ENCODE measurements at places on chromosomes 2 and 18.

GRCh38 chr2:217790195-217790594 lies 212.6 kb downstream of the TNS1 start:
- no peak for DNase-seq

DNA sequence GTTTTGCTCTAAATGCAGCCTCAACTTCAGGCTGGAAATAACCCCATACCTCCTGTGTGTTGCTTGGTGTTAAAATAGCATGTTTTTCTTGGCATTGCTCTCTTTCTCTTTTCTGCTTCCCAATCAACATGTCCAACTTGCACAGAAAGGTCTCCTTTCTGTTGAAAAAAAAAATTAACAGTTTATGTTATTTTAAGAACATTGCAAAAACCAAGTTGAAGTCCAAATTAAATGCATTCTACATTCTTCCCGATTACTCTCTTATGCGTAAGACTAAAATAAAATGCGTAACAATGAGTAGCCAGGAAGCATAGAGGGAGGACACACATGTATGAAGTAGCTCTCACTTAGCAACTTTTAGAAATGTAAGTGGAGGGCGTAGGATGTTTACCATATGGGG lies 1406.1 kb upstream of the NXPH2 start:
- DNase-seq = no peak

DNA sequence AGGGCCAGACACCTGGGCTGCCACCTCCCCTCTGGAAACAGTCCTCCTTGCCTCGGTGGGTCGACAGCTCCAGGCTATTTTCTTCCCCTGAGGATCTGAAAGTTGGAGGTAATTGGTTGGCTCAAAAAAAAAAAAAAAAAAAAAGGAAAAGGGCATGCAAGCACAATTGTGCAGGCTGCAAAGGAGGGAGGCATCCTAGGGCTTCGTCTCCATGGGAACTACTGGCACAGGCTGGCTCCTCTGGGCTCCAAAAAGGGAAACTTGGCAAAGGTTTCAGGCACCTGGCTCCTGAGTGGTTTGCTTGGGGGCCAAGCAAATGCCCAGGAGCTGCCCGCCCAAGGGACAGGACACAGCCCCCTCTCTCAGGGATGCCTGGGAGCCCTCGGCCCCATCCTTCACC lies 1.1 kb upstream of the KCNIP3 start:
- DNase-seq = no peak

GRCh38 chr2:56456791-56457190 lies 273.0 kb downstream of the CCDC85A start:
- DNase-seq = no peak

DNA sequence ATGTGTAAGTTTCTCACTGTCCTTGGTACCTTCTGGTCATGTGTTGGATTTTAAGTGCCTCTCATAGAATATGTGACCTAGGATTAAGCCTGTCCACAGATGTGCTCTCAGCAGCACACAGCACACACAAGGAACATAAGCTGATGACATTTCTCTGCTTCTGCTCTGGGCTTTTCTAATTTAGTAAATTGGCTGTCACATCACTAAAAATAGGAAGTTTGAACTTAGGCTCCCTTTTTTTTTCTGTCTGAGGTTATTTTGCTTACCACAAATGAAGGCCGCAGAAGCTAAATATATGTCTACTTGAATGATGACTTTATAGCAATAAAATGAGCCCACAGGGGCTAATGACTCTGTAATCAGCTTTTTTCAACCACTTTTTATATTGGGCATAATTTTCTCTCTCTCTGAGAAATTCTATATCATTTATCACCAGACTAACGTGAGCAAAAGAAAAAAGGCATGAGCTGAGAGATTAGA lies 150.2 kb upstream of the KLHL14 start:
- no peak for DNase-seq

DNA sequence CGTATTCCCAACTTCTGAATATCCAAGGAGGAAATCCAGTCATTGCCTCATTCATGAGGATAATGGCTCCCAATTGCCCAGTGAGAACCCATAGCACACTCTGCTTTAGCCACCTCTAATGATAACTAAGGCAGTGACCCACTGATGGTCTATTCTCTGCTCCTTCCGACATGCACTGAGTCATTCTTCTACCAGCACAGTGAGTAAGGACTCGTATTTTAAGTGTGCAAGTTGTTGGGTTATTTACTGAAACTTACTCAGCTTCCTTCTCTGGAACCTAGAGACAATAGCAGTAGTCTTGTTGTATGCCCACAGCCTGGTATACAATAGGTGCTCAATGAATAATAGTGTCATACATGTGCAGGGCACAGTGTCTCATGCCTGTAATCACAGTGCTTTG lies 81.1 kb upstream of the ZNF397 start:
- no peak for DNase-seq

- DNase-seq = no peak
These were observed 1.7 kb downstream of the ERFE start for GRCh38 chr2:238160206-238161129.

DNA sequence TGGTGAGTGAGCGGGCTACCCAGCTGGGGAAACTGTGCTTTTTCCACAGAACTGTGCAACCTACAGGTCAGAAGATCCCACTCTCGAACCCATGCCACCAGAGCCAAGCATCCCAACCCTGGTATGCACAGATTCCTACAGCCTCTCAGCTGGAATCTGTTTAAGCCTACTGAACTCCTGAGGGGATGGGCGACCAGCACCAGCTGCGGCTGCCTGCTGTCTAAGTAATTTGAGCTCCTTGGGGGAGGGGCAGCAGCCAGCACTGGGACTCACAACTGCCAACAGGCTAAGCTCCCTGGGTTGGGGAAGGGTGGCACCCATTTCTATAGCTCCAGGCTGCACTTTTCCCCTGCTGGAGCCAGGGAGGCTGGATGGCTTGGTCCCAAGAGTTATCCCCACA lies 11.8 kb downstream of the CYP27C1 start:
- no peak for DNase-seq

DNA sequence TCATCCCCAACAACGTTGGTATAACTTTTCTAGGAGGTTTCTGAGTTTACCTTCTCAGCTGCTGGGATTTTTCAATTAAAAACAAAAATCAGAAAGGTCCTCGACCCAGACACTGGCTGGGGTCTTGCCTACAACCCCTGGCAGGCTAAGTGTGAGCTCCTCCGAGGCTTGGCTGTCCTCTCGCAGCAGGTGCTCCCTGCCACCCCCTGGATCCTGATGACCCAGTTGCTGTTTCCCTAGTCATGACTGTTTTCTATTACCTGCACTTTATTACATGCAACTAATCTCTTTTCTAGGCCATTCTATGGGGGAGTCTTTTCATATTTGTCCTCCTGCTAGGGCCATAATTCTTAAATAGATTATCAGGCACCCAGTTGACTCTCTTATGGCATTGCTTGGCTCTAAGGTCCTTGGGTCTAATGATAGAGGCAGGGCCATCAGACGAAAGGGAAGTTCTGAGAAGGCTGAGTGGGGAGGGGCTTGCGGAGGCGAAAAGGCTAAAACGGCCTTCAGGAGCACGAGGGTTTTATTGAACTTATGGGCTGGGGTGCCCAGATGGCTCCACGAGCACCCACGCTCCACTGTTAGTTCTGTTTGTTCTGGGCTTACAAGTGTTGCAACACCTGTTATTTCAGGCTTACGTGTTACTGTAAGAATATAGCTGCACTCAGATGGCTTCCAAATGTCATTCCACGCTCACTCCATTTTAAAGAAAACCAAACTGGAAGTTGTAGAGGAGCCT lies 166.0 kb downstream of the NCK2 start:
- DNase-seq = no peak

DNA sequence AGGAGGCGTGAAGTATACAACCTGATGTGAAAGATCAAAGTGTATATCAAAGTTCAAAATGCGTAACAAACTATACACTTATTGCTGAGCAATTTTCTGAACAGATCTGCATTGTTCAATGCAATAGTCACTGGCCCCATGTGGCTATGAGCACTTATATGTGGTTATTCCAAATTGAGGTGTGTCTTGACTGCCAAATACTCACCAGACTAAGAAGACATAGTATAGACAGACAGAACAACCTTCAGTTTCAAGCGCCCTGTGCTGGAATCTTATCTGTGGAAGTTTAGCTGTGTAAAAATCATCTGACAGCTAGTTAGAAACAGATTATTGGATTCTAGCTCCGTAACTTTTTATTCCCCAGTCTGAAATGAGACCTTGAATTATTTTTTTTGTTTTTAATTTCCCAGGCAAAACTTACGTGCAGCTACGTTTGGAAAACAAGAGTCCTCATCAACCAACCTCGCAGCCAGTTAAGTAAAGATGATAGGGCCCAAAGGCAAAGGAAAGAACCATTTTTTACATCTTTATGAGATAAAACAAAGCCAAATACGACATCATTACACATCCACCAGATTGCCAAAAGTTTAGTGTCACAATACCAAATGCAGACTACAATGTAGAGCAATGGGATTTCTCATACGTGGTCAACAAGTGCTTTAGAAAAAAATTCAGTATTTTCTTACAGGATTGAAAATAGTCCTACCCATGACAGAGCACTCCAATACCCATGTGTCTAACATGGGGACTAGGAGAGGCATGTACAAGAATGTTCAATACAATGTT lies 37.2 kb downstream of the MBOAT2 start:
- no peak for DNase-seq

GRCh38 chr2:81324046-81324445 lies 1019.5 kb upstream of the LRRTM1 start:
- DNase-seq = no peak

GRCh38 chr2:163983911-163984310 lies 248.1 kb upstream of the FIGN start:
- DNase-seq = no peak

DNA sequence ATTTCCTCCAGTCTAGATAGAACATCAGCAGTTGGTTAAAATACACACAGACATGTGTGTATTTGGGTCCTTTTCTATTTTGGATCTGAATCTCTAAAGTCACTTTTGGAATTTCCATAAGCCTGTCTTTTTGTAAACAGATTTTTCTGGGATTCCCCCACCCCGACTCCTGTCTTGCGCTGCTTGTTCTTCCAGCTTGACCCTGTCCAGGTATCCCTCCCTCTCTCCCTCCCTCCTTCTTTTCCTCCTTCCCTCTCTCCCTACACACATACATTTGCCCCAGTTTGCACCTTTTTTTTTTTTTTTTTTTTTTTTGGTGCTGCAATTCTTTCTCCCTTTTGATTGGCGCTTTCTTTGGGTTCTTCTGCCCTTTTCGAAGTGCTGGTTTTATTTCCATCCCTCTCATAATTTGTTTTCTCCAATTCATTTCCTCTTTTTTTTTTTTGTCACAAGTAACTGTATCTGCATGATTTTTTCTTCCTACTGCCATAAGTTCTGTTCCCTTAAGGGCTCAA lies 114.8 kb upstream of the SERTAD2 start:
- no peak for DNase-seq

GRCh38 chr2:59567151-59567550 lies 986.3 kb downstream of the BCL11A start:
- no peak for DNase-seq

- DNase-seq = no peak
These were observed 2.1 kb upstream of the WNT6 start for GRCh38 chr2:218857371-218858137.

GRCh38 chr2:154125891-154126290 lies 254.2 kb downstream of the GALNT13 start:
- no peak for DNase-seq

GRCh38 chr18:9048808-9049494 lies 53.5 kb upstream of the NDUFV2 start:
- DNase-seq = no peak

DNA sequence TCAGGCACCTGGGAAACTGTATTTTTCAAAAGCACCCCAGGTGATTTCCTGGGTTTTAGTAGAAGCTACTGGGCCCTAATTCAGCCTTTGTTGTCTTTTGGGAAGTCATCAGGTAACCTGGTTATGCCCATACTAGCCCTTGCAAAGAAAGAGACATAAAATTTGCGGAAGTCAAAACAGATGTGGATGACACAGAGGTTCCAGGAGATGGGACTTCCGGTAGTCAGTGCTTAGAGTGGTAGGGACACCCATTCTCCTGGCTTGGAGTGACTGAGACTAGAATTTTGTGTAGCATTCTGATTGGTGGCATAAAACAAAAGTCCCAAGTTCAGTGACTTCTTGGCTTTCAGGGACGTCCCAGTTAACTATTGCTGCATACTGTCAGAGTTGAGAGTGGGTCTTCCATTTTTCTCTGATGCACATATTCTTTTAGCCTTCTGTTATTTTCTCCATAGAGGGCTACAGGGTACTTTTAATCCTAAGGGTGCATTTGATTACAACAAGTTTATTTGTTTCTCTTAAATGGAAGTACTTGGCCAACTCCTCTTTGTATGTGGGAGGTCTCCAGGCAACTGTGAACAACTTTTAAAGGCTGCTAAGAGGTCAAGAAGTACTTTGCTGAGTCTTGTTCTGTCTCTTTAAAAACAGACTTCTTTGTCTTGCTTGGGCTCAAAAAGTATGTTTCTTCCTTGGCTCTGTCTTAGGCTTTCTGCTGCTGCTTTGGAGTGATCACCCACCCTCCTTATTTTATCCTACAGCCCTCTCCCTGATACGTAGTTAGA lies 8.8 kb downstream of the NAB1 start:
- no peak for DNase-seq

DNA sequence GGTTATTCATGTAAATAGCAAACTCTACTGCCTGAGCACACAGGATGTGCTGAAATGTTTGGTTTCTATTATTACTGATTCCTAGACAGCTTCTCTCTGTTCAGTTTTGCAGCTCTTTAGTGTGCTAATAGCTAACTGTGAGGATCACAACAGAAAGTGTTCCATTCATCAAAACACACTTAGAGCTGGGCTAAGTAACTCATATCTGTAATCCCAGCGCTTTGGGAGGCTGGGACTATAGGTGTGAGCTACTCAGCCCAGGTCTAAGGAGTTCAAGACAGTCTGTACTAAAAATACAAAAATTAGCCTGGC lies 63.2 kb downstream of the MOGAT1 start:
- no peak for DNase-seq

GRCh38 chr2:240159251-240159839 lies 18.9 kb upstream of the OTOS start:
- DNase-seq = no peak

DNA sequence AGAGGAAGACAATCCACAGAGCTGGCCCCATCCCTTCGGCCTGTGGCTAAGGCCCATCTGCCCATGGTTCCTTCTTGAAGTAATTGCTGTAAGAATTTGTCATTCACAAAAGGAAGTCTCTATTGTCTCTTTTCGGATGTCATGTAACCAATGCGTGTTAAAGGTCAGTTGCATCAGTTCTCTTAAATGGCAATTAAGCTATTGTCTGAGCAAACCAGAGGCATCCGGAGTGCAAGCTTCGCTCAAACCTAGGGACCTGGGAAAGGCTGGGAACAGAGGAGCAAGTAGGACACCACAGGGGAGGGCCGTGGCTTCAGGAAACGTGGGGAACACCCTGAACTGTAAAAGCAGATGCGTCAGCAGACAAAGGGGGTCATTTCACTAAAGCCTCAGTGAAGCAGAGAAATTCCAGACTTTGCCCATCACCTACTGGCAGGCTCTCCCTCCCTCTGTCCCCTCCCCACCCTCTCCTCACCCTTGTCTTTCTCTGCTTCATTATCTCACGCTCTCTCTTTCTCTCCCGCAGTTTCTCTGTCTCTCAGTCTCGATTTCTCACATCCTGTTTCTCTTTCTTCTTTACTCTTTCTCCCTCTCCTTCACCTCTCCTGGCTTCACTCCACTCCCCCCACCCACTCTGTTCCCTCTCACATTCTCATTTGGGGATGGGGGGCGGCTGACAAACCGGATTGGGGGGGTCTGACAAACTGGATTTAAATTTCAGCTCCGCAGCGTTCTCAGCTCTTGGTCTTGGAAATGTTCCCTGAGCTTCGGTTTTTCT lies 204.6 kb upstream of the TNP1 start:
- DNase-seq = no peak
